D341Med (cell line): ENCODE measurements at places on chromosomes 6 and 20.
A peak's percentile ranks its signal among the peaks of the same experiment; 100 is the strongest.

- DNase-seq: no peak
Observed at GRCh38 chr6:129331450-129332138, 378.4 kb downstream of the ARHGAP18 start.

DNA sequence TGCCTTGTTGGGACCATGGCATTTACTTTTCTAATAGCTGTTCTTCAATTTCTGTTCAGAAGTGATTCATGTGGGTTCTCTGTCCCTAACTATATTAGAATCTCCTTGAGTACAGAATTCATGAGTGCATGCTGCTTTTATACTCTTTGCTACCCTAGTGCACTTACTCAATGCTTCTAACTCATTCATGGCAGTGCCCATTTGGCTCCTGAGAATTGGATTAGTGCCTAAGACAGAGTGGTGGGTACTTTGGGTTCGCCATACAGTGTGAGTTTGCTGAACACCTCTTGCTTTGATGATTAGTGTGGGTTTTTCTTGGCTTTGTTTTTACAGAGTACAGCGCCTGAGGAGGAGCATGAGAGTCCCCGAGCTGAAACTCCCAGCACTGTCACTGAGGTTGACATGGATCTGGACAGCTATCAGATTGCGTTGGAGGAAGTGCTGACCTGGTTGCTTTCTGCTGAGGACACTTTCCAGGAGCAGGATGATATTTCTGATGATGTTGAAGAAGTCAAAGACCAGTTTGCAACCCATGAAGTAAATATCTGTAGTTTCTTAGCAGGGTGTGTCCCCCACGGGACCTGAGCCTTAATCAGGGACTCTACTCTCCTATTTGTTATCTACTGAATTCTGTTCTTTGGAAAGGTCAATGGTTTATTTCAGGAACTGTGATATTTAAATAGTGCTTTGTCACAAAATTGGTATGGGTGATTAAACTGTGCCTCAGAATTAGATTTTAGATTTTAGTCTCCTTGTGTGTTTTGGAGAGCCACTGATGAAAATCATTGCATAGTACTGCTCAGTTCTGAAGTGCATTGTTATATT is 150.7 kb downstream of the UTRN start:
- DNase-seq: no peak

- DNase-seq: no peak
Observed at GRCh38 chr6:135014353-135014832, 40.2 kb downstream of the HBS1L start.

- no peak for DNase-seq
Observed at GRCh38 chr20:44532981-44533331, 11.1 kb upstream of the SERINC3 start.

DNA sequence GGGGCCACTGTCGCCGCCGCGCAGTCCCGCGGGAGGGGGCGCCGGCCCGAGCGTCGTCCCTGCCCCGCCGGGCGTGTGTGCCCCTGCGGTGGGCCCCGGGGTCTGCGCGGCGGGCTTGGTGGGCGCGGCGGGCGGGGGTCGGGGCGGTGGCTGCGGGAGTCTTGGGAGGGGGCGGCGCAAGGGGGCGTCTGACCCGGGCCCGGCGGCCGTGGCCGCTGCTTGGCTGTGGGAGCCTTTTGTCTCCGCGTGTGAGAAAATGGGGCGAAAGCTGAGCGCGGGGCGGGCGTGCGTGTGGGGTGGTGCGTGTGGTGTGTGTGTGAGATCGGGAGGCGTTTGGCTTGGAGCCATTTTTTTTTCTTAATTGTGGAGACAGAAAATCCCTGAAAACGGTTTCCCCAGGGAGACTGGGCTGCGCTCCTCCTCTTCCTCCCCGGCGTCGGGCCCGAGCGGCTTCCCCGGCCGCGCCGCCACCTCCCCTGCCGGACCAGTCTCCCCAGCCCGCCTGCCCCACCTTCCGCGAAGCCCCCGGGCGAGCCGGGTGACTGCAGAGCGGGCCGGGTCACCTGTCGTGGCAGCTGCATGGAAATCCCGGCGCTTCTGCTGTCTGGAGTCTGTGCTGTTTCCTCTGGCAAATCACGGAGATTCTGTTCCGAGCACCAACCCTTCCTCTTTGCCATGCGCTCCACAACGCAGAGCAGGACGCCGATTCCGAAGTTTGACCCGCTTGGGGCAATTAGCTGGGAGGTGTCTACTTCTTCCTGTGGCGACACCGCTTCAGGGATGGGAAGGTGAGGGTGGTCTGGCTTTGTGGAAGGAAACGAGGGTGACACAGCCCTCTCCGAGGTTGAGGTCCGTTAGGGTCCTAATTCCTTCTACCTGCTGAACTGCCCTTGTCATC is 64.4 kb downstream of the GTF2H5 start:
- peak; percentile 86 for DNase-seq

DNA sequence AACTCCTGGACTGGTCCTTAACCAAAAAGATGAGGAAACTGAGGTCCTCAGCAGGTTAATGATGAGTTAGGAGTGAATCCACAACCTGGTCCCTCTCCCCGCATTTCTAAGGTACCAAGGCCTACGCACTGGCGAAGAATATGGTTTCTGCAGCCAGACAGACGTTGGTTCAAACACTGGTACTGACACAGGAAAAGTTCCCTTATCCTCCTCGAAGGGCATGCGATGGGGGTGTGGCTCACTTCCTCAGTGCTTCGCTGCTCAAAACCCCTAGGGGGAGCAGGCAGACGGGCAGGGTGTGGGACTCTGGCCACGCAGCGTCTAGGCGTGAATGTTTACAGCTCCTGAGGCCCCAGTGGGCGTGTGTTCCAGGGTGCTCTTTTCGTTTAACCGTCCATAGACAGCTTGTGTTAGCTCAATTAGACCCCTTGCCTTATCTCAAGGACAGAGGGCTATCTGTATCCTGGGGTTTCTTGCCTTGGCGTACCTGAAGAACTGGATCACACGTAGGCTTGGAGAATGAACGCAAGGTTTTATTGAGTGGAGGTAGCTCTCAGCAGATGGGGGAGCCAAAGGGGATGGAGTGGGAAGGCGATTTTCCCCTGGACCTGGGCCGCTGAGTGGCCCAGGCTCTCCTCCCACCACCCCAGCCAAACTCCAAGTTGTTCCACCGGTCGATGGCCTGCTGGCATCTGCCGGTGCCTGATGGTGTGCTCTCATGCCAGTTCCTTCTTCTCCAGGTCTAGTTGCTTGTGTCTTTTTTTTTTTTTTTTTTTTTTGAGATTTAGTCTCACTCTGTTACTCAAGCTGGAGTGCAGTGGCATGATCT is 31.8 kb upstream of the PTPN1 start:
- DNase-seq: peak; percentile 71

DNA sequence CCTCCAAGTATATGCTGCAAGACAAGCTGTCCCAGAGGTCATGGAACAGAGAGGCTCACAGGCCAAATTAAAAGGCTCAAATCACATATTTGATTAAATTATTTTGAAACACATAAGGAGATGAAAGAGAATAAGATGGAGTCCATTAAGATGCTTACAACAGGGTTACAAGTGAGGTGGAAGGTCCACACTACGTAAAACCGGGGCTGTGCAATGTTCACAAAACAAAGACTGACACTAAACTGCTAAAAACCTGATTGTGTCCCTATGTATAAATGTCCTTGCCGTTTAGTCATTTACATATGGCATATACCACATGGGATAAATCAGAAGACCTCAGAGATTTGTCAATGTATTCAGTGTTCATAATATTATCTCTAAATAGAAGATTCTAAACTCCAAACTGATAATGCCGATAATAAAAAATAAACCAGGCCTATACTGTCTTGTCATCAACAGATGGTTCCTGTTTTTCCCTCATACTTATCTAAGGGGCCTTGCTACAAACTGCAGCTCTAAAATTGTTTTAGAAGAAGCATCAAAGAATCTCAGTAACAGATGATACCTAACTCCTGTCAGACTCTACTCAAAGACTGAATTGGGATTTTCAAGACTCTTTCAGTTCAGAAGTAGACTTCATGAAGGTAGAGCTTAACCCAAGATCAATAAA is 51.8 kb upstream of the RIPOR2 start:
- DNase-seq: no peak

- DNase-seq: no peak
Observed at GRCh38 chr6:89255417-89255816, 38.3 kb upstream of the GABRR1 start.

- no peak for DNase-seq
Observed at GRCh38 chr6:64502801-64503200, 867.2 kb downstream of the PHF3 start.

GRCh38 chr20:5191829-5192569 is 65.2 kb downstream of the CDS2 start:
- DNase-seq: peak; percentile 76

DNA sequence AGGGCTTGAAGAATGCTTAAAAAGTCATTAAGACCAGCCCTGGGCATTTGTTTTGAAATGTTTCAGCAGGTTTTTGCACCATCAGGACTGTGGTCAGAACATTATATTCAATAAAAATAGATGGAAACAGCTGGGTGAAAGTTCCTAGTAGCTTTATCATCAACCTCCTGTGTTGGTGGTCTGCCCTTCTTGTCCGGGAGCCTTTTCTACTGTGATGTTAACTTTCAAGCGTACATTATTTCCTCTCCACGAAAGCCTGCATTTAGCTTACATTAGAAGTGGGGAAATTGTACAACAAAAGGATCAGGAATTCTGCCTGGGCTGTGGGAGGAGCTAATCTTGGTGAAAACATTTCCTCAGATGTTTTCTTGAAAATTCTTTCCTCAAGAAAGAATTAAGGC is 71.1 kb downstream of the LAMA4 start:
- DNase-seq: no peak

- no peak for DNase-seq
Observed at GRCh38 chr6:159089909-159090308, 45.1 kb upstream of the TAGAP start.

DNA sequence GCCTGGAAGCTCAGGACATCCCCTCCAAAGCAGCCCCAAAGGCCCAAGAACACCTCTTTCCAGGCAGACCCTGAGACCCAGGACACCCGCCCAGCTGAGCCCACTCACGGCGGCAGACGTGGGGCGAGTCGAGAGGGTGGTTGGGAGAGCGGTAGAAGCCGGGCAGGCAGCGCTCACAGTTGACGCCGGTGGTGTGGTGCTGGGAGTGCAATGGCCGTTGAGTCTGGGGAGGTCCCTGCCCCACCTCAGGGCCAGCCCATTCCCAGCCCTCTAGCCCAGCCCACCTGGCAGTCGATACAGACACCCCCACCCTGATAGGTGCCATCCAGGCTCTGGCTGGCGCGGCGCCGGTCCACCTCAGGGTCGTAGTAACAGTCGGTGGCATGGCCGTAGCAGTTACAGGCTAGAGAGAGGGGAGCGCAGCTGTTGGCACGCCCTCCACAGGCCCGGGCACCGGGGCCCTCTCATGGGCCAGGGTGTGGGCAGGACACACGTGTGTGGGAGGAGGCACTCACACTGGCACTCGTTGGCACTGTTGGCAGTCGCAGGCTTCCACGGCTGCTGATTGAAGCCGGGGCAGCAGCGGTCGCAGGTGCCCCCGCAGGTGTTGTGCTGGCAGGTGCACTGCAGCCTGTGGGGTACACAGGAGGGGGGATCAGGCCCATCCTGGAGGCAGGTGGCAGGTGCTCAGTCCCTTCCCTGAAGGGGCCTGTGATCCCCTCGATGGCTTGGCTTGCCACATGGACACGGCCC is 20.5 kb downstream of the LAMA5 start:
- no peak for DNase-seq

GRCh38 chr6:161829291-161829729 is 555.4 kb upstream of the AGPAT4 start:
- no peak for DNase-seq

DNA sequence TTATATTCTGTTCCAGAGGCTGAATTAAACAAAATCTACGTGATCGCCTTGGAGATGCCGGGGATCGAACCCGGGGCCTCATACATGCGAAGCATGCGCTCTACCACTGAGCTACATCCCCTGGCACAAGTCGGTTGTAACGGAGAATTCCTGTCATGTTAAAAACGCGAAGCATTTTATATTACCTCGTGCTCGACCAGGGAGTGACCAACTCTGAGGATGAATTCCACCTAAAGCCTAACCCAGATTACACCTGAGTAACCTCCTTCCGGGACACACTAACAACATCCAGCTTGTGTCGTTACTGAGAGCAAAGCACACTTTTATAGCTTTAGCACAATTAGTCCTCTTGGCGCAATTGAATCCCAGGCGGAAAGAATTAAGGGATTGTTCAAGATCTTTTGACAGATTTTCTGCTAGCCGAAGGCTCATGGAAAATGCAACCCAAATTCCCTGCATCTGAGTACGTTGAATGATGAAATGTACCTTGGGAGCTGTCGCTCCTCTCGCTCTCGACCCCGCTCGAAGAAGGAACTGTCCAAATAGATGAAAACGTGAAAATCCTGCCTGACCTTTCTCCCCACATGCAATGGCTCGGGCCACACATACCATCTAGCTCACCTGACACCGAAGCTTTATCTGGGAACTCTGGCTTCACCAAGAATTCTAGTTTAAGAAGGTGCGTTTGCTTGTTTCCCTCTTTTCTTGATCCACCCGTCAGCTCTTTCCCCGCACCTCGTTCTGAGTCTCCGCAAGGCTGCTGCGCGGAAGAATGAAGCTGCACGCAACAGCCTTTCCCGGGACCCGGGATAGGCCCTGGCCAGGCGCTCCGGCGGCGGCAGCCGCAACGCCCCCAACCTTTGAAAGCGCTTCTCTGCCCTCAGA is 148.3 kb downstream of the GPX5 start:
- DNase-seq: peak; percentile 70

DNA sequence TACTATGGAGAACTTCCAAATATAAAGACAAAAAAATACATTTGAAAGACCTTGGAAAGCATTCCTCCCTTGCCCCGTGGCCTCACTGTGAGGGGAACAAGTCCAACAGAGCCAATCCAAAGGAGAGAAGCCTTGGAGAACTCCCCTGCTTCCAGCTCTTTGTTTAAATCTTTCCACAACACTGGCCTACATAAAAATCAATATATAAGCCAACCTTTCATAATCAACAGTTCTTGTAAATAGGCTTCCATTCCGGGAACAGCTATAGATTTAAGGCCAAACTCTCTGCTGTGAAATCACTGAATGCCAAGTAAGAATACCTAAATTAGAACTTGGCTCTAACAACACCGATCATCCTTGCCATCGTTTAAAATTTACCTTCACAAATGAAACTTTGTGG is 242.1 kb downstream of the HACE1 start:
- no peak for DNase-seq

DNA sequence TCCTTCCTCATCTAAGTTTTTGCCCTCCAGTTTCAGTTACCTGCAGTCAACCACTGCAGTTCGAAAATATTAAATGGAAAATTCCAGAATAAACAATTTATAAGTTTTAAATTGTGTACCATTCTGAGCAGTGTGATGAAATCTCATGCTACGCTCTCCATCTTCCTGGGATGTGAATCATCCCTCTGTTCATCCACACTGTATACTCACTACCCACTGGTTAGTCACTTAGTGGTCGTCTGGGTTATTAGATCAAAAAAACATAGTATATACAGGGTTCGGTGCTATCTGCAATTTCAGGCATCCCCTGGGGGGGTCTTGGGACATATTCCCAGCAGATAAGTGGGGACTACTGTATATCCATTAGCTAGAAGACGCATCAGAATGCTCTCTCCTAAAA is 151.9 kb upstream of the SLC22A16 start:
- no peak for DNase-seq
